ENCODE measurements at places on chromosomes 1 and 21. TPM values are rescaled to one million over a fixed set of nuclear protein-coding genes. Genes with fewer than 3 reads are reported as not detected.

DNA sequence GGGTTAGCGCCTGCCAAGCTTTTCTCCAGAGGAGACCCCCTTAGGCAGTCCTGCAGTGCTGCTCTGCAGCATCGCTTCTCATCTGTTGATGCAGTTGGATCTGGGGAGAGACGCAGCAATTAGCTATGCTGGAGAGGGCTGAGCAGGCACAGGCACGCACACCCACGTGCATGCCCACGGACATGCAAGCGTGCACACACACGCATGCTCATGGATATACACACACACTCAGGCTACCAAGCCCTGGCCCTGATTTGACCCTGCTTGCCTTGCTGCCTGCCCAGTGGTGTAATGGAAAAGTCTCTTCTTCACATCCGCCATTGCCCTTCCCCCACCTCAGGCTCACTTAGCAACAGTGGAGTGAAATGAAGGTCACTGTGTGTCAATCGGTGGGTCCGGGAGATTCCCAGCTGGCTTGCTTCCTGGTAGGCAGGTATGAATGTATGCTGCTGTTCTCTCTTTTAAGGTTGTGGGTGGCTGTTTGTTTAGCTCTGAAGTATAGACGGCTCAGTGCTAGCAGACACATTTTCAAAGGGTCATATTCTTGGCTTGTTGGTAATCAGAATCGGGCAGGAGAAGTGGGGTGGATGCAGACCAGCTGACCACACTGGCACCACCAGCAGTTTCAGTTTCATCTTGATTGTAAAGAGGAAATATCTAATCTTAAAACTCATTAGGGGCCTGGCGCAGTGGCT, 9.5 kb downstream of the ATP1B1 start:
- peak; percentile 39 for DNase-seq

Gene TFAP2E
- not detected for total RNA-seq

Gene SSR2
- 546 TPM for total RNA-seq

- DNase-seq, result no peak
Observed at GRCh38 chr1:207702317-207702716, 49.5 kb upstream of the CD46 start.

GRCh38 chr1:16321176-16321867, 31.0 kb downstream of the FBXO42 start:
- no peak for DNase-seq

Gene CFHR1
- total RNA-seq, result not detected

Gene IFI6
- 97.5 TPM for total RNA-seq

DNA sequence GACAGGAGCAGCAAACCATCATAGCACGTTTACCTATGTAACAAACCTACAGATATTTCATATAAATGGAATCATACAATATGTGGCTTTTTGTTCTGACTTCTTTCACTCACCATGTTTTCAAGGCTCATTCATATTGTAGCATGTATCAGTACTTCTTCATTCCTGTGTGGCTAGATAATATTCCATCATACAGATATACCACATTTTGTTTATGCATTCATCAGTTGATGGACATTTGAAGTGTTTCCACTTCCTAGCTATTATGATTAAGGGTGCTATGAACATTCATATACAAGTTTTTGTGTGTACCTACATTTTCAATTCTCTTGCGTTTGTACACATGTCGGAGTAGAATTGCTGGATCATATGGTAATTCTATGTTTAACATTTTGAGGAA, 90.1 kb downstream of the CDC42BPA start:
- DNase-seq, result no peak

Gene TAF12
- total RNA-seq, result 36.3 TPM

DNA sequence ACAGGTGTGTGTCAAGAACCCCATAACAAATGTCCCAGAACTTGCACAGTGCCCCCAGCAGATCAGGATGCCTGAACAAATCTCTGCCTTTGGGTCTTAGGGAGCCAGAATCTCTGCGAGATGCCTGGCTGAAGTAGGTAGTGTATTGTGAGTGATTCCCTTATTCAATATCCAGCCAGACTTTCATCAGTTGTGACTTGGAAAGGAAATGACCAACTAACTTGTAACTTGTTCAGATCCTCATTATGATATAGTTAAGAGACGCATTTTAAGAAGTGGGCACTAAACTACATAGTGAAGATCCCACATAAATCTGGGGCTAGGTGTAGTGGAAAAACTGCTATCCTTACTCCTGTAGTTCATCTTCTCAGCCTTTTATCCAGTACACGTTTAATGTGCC, 11.8 kb downstream of the OLIG2 start:
- no peak for DNase-seq

DNA sequence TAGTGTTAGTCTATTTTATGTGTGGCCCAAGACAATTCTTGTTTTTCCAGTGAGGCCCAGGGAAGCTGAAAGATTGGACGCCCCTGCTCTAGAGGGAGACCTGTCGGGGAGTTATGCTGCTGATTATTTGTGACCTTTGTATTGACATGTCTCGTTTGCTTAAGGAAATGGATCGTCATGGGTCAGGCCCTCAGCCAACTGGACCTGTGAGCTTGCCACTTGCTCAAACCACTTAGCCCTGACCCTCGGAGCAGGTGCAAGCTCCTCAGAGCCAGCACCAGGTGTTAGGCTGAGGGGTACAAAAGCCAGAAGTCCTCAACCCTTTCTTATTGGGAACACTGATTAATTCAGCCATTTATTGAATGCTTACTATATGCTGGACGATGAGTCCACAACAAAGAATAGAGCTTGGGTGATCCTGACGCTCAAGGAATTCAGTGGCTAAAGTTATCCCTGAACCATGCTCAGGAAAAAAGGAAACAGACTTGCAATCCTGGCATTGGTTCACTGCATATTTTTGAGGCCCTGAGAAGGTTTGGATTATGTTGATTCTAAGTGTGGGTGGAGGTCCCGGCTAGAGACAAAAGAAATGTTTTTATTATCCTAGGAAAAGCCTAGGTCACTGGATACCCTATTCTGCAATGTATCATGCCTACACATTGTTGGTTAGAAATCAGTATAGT, 19.0 kb downstream of the TGFB2 start:
- no peak for DNase-seq

Gene KCNE1
- 0.16 TPM for total RNA-seq

- no peak for DNase-seq
Observed at GRCh38 chr1:115729756-115730155, 38.8 kb downstream of the CASQ2 start.

GRCh38 chr1:205935869-205936268, 7.4 kb downstream of the SLC26A9 start:
- no peak for DNase-seq

Gene SLC45A3
- total RNA-seq, result 2.0 TPM
